ENCODE measurements at places on chromosomes 13 and 19. TPM values are rescaled to one million over a fixed set of nuclear protein-coding genes. Genes with fewer than 3 reads are reported as not detected.

The CCDC106 gene
- 12.0 TPM for total RNA-seq

The GSX1 gene
- total RNA-seq, result not detected

The KCNN4 gene
- total RNA-seq, result 13.7 TPM

The RNF17 gene
- total RNA-seq, result not detected

The AP1M2 gene
- total RNA-seq, result not detected

The PSG6 gene
- not detected for total RNA-seq

The CGB5 gene
- not detected for total RNA-seq

The KLK1 gene
- total RNA-seq, result not detected

The OLFM4 gene
- total RNA-seq, result not detected

The CDX2 gene
- total RNA-seq, result not detected

The DHDH gene
- not detected for total RNA-seq

The KLK12 gene
- not detected for total RNA-seq

The SPINT2 gene
- 9.5 TPM for total RNA-seq

The PSG11 gene
- not detected for total RNA-seq

The CGB3 gene
- total RNA-seq, result not detected

The SLITRK6 gene
- total RNA-seq, result not detected

The TMEM38A gene
- total RNA-seq, result not detected

The SIN3B gene
- 21.0 TPM for total RNA-seq

The DCLK1 gene
- total RNA-seq, result 0.25 TPM

The ZNF540 gene
- 6.2 TPM for total RNA-seq

The MAMSTR gene
- 0.22 TPM for total RNA-seq

The ZFP30 gene
- total RNA-seq, result 14.0 TPM

The KCNJ14 gene
- 0.97 TPM for total RNA-seq

The KCTD12 gene
- total RNA-seq, result 26.4 TPM

The CDKN2D gene
- 7.8 TPM for total RNA-seq

The WDR88 gene
- not detected for total RNA-seq

The RGCC gene
- 40.6 TPM for total RNA-seq

The TTC9B gene
- total RNA-seq, result not detected

The IFNL1 gene
- not detected for total RNA-seq

The ZNF616 gene
- total RNA-seq, result 5.8 TPM

The LYPD5 gene
- 0.76 TPM for total RNA-seq

The UHRF1 gene
- total RNA-seq, result 29.4 TPM

The ZNF468 gene
- 19.1 TPM for total RNA-seq

The CLEC4G gene
- total RNA-seq, result not detected

The CATSPERD gene
- total RNA-seq, result not detected

The URAD gene
- not detected for total RNA-seq

The LRRC8E gene
- total RNA-seq, result 3.5 TPM

The DOCK9 gene
- total RNA-seq, result 10.7 TPM

The ZNF566 gene
- total RNA-seq, result 9.3 TPM

The VSTM1 gene
- not detected for total RNA-seq

The ATG4D gene
- total RNA-seq, result 18.0 TPM

The COLGALT1 gene
- 134 TPM for total RNA-seq

The ZNRF4 gene
- total RNA-seq, result not detected

The APC2 gene
- not detected for total RNA-seq

The RGS9BP gene
- 0.22 TPM for total RNA-seq

The CASP14 gene
- total RNA-seq, result not detected

The FOXA3 gene
- not detected for total RNA-seq

The NEK5 gene
- total RNA-seq, result not detected

The FAM216B gene
- total RNA-seq, result not detected

The RNF113B gene
- total RNA-seq, result not detected

The TFPT gene
- 11.5 TPM for total RNA-seq

The GPX4 gene
- total RNA-seq, result 323 TPM

The ZNF302 gene
- total RNA-seq, result 23.9 TPM

The PDE4C gene
- under 0.01 TPM for total RNA-seq

Data from GM23248 (cell line).